ENCODE measurements at places on chromosomes 16 and 17. TPM values are rescaled to one million over a fixed set of nuclear protein-coding genes. Genes with fewer than 3 reads are reported as not detected.

TNFSF13 gene
- 125 TPM for total RNA-seq

SPG7 gene
- total RNA-seq = 105 TPM

GRCh38 chr17:3630781-3631180, 5.3 kb downstream of the SHPK start:
- no peaks in the 10 kb centered on the region for H3K36me3 ChIP-seq
- no peak overlapping the region for H3K4me3 ChIP-seq
- no peaks in the 10 kb centered on the region for H3K27me3 ChIP-seq
- no peaks in the 10 kb centered on the region for H3K4me1 ChIP-seq

GRCh38 chr17:20930081-20930760, 112.6 kb downstream of the USP22 start:
- H3K36me3 ChIP-seq = no peaks in the 10 kb centered on the region
- H3K4me1 ChIP-seq = no peaks in the 10 kb centered on the region
- no peak for DNase-seq
- H3K27ac ChIP-seq = no peak overlapping the region

DNA sequence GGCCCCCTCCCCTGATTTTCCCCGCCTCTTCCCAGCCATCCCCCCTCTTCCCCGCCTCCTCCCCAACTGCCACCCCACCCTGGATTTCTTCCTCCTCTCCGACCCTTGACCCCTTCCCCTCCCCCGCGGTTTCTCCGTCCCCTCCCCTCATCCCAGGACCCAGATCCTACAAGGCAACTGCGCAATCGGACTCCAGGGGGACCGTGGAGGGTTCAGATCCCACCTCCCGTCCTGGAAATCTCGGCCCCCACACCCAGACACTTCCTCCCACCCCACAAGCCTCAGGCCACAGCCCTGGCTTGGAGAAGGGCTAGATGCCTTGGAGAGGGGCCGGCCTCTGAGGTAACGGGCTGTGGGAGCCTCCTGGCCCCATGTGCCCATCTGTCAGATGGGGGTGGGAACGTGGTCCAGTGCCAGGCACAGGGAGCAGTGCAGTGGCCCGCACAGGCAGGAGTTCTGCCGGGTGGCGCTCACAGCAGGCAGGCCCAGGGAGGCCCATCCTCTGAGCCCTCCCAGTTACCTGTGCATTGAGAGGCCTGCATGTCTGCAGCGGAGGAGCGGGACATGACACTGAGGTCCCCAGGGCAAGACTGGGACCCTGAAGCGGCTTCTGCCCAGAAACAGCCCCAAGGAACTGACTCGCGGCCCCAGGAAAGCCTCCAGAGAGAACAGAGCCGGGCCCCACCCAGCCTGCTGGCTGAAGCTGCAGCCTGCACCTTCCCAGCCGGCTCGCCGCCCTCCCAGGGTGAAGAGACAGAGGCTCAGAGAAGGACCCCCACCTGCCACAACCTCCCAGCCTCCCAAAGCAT, 16.7 kb downstream of the ZNF423 start:
- H3K4me1 ChIP-seq = no peaks in the 10 kb centered on the region
- peaks cover 8% of the 10 kb centered on the region for H3K27me3 ChIP-seq
- H3K4me3 ChIP-seq = no peak overlapping the region
- DNase-seq = no peak
- H3K36me3 ChIP-seq = no peaks in the 10 kb centered on the region

All from colonic mucosa (tissue), 4 donors.